Activated CD8-positive, alpha-beta memory T cell treated with anti-CD3 and anti-CD28 coated beads, Interleukin-2, amount 50 U/mL, for 4 hours (primary cell): ENCODE measurements at places on chromosomes 1 and 21.

- no peak for DNase-seq
Measured at GRCh38 chr1:161311595-161312181, 1.9 kb upstream of the MPZ start.

DNA sequence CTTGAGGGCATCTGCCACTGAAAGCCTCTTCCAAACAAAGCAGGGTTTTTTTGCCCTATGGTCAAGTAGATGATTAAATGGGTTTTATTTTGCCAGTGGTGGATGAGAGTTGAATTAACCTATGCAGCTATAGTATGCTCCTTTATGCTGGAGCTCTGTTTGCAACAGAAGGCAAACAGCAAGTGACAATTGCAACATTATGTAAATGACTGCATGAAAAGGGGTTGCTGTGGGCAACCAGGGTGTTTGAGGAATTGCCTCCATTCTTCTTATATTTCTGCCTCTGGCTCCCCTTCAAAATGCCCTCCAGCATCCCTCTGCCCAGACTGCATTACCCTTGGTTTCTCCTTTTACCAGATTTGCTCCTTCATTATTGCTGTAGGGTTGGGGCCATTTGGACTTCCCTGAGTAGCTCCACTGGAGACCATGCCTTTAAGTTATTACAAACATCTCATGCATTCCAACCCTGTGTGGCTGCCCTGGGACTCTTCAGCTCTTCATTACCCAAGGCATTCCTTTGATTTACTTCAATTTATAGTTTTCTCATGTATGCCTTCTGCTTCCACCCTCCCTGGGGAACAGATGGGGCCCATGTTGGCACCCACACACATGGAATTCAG lies 398.4 kb downstream of the PRDM2 start:
- DNase-seq, result no peak

DNA sequence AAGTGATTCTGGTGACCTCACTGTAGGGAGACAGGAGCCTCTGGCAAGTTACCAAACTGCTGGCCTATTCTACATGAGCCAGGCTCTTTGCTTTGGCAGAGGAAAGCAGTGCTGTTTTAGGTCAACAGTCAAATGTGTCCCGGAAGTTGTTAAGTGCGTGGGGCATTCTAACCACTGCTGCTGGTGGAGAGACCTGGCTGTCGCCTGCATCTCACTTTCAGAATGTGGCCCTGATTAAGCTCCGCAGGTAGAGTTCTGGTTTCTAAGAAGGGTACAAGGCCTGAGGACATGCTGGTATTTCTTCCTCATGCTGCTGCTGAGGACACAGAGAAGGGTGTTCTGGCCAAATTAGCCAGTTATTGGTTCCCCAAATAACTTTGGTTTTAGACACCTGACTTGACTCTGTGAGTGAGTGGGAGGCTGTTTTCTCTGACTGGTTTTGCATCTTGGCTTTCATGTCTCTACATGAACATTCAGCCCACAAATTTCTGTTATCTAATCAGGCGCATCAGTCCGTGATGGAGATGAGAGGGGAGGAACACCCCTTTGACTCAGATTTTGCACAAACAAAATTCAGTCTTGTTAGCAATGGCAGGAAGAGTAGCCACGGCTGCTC lies 120.8 kb downstream of the LMO4 start:
- DNase-seq, result no peak

DNA sequence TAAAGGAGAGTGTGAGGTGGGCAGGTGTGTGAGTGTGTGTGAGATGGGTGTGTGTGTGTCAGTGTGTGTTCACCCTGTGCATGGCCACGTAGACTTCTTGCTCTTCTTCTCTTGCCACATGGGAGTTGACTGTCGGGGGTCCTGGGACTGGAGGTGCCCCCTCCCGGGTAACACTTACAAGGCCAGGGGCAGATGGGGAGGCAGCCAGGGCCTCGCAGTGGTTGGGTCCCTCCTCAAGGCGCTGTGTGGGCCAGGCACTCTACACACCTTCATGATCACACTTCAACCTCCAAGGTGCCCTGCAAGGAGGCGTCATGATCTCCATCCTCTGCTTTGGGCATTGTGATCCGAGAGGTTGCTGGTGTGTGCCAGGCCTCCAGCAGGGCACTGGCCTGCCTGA lies 2.3 kb downstream of the PLA2G2F start:
- no peak for DNase-seq

DNA sequence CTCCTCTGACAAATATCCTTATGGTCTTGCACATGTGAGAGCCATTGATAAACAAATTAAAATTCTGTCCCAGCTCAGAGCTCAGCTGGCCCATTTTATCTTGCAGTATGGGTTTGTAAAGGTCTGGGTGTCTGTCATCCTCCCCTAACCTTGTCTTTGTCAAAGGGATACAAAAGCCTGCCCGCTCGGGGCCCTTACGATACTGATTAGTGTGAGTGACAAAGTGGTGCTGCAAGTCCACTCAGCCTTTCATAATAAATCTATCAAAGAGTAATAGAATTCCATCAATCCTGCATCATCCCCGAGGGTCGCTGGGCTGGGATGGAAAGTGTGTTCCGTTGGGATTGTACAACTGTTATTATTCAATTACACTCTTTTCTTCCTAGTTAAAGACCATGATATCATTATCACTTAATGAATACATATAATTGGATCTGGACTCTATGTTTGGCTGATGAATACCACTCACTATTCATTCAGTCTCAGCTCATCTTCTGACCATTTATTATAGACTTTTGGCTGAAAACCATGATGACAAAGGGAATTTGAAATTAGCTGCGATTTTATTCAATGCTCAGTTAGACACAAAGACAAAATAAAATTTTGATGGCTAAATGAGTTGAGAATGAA lies 122.5 kb upstream of the FOXD3 start:
- DNase-seq, result no peak

- DNase-seq, result no peak
Measured at GRCh38 chr1:244497805-244498204, 36.7 kb downstream of the CATSPERE start.

- DNase-seq, result no peak
Measured at GRCh38 chr21:42290505-42290904, 24.7 kb downstream of the TFF3 start.

GRCh38 chr21:16085421-16085820 lies 355.6 kb downstream of the USP25 start:
- DNase-seq, result no peak

- DNase-seq, result no peak
Measured at GRCh38 chr21:40902993-40903392, 56.0 kb upstream of the DSCAM start.

DNA sequence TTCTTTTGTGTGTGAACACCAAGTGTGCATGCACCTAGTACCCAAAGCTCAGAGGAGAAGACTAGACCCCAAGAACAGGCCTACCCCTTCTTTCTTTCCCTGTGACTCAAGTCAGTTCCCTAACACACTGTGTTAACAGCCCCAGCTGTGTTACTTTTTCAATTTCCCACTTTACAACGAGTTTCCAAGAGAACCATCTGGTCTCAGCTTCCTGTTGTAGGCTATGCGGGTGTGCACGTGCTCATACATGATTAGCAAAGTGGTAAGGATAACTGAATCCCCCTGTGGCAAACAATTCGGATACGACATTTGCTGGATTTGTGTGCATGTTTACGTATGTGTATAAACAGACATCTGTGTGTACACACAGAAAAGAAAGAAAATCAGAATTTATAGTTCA lies 17.9 kb downstream of the IFNAR2 start:
- no peak for DNase-seq

GRCh38 chr1:77514921-77515776 lies 167.3 kb downstream of the ZZZ3 start:
- no peak for DNase-seq

GRCh38 chr1:180937624-180938225 lies 25.0 kb downstream of the KIAA1614 start:
- no peak for DNase-seq

DNA sequence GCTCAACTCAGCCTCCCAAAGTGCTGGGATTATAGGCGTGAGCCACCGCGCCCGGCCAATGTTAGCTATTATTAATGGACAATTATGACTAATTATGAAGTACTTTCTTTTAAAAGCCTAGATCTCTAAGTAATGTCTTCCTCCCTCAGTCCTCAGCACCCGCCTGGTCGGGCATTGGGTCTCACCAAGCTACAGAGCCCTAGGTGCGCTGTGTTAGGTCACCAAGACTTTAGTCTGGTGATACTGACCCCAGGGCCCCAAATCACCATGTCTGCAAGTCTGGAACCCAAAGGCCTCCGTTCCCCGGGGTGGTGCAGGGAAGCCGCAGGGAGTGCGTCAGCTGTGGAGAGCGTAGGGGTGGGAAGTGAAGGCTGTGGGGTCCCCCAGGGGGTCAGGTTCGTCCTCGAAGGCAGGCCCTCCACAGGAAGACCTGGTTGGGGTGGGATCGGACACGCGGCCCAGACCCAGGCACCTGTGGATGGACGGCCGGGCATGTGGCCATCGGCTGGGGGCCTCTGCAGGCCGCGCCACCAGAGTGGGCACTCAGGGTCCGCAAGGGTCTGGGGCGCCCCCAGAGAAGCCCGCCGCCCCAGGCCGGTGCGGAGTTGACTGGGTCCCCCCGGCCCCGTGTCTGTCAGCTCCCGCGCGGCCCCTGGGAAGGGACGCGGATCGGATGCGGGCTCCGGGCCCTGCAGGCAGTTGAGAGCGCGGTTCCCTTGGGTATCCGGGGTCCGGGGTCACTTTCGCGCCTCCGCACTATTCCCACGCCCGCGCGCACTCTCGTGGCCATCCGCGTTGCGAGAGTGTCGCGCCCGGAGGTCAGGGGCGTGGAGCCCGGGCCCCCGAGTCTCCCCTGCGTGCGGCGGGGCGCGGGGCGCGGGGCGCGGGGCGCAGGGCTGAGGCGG lies 710 bp upstream of the PDXK start:
- no peak for DNase-seq

DNA sequence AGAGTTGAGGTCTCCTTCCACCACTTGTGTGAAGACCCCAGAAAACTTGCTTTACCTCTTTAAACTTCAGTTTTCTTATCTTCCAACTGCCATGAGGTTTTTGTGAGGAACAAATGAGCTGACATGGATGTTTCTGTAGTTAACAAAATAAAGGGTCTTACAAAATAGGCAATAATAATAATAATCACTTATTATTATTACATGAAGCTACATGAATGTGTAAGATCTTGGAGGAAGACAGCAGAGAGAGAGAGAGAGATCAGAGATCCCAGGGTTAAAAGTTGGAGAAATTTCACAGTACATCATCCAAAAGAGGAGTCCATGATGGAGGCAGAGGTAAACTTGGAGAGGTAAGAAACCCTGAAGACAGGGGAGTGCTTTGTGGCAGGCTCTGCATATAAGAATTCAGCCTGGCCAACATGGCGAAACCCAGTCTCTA lies 10.7 kb downstream of the RCC1 start:
- no peak for DNase-seq

DNA sequence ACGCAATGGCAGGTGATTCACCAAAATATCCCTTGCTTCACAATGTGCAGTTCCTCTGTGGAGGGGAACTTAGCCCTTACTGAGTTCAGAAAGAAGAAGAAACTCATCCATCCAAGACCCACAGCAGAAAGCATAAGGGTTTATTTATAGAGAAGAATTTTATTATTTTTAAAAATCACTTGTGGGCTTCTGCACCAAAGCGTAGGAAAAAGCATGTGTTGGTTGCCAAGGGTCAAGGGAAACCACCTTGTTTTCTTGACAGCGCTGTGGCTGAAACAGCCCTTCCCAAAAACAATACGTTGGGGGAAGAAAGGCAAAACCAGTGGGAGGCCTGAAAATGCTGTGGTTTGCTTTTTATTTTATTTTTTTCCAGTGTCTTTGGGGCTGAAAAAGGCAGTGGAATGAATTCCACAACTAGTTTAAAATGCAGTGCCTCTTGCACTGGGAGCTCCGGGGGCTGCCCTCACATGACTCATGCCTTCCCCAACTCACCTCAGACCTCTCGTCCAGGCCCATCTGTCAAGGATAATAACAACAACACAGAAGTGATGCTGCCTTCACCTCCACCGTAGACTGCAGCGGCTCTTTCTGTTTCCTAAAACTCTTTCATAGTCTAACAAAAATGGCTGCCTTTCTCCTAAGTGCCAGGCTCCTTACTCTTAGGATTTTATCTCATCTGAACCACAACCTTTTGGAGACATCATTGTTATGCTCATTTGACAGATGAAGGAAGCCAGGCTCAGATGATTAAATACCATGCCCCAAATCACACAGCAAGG lies 224.2 kb upstream of the JUN start:
- DNase-seq, result no peak

DNA sequence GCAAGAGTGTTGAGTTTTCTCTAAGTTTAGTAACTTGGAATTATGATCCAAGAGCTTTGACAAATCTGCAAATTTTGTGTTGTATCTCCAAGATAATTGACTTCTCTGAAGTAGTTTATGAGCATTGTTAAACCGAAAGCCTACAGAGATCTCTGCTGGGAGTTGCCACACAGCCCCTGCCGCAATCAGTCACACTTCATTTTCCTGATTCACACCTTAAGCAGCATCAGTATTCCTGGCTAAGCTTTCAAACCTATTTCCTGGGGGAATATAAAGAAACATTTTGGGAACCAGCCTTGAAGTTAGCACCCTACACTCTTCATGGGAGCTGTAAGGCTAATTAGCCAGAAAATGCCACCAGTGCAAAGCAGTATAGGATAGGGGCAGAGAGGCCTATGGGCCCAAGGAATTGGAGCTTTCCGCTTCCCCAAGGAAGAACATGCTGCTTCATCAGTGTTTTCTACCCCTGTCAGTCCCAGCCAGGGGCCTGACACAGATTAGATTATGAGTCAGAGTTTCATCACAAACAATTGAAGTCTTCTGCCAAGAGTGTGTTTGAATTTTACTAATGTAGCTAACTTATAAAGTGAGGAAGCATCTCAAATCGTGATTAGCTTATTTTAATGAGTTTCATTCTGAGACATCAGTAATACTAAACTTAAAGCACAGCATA lies 23.2 kb upstream of the CACYBP start:
- no peak for DNase-seq

GRCh38 chr1:59697150-59697800 lies 117.5 kb upstream of the HOOK1 start:
- DNase-seq, result no peak

DNA sequence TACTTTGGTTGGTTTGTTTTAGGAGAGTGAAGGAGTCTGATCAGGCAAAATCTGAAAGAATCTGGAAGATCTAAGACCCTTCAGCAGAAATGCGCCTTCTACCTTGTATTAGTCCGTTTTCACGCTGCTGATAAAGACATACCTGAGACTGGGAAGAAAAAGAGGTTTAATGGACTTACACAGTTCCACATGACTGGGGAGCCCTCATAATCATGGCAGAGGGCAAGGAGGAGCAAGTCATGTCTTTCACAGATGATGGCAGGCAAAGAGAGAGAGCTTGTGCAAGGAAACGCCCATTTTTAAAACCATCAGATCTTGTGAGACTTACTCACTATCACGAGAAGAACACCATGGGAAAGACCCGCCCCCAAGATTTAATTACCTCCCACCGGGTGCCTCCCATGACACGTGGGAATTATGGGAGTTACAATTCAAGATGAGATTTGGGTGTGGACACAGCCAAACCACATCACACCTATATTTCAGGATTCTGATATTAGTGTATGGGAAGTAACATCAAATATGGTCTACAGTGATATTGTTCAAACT lies 99.3 kb downstream of the GLUL start:
- no peak for DNase-seq

GRCh38 chr1:214553142-214553710 lies 1.8 kb upstream of the PTPN14 start:
- no peak for DNase-seq
